ENCODE measurements at places on chromosomes 7 and 10.

DNA sequence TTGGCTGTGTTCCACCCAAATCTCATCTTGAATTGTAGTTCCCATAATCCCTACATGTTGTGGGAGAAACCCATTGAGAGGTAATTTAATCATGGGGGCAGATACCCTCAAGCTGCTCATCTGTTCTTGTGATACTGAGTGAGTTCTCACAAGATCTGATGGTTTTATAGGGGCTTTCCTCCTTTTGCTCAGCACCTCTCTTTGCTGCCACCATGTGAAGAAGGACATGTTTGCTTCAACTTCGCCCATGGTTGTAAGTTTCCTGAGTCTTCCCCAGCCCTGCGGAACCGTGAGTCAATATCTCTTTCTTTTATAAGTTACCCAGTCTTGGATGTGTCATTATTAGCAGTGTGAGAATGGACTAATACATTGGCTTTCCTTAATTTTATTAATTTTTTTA is 527.8 kb downstream of the MDFIC start:
- no peak for DNase-seq

DNA sequence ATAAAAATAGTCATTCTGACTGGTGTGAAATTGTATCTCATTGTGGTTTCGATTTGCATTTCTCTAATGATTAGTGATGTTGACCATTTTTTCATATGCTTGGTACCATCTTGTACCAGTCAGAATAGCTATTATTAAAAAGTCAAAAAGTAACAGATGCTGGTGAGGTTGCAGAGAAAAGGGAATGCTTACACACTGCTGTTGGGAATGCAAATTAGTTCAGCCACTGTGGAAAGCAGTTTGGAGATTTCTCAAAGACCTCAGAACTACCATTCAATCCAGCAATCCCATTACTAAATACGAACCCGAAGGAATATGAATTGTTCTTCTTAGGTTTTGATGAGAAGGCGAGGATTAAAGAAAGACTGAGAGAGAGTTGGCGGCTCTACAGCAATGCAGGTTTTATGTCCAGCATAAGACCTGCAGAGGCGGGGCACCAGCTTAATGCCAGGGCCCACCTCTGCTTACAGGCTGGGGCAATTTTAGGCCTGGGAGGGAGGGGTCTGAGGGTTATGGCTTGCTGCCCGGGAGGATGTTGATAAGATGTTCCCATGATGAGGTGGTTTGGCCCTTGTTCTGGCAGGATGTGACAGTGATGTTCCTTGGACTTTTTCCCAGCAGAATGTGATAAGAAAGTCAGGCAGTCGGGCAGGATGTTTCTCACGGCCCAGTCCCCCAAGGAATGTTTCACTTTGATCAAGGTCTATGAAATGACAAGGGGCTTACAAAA is 74.4 kb downstream of the MEST start:
- no peak for DNase-seq

GRCh38 chr7:117146059-117146458 is 176.8 kb downstream of the WNT2 start:
- DNase-seq: no peak

- DNase-seq: no peak
Measured at GRCh38 chr7:133963629-133964028, 163.5 kb upstream of the LRGUK start.

DNA sequence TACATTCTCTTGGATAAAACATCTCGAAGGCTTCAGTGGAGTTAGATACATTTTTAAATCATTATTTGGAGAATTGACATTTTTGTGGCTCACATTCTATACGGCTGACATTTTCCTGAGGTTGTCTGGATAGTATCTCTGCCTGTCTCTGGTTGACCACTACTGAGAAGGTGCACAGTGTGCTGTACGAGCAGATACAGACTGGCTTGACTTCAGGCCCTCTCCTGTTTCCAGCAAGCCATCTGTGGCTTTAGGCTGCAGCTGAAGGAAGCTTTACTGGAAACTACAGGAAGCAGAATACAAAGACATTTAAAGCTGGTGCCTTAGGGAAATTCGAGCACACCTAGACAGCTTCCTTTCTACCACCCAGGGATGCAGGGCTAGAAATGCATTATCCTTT is 39.3 kb upstream of the RSU1 start:
- DNase-seq: no peak

Measured in CD4-positive, alpha-beta T cell treated with Interleukin-10 for 1 hour (primary cell).